ENCODE measurements at places on chromosomes 11 and 22.

- DNase-seq, result no peak
Observed at GRCh38 chr11:107131756-107132155, 113.5 kb upstream of the GUCY1A2 start.

GRCh38 chr11:128497061-128497775, 90.1 kb downstream of the ETS1 start:
- DNase-seq, result peak; percentile 93

GRCh38 chr11:76237914-76238313, 31.6 kb upstream of the WNT11 start:
- peak; percentile 17 for DNase-seq

- no peak for DNase-seq
Observed at GRCh38 chr22:46352276-46352675, 16.8 kb downstream of the TRMU start.

DNA sequence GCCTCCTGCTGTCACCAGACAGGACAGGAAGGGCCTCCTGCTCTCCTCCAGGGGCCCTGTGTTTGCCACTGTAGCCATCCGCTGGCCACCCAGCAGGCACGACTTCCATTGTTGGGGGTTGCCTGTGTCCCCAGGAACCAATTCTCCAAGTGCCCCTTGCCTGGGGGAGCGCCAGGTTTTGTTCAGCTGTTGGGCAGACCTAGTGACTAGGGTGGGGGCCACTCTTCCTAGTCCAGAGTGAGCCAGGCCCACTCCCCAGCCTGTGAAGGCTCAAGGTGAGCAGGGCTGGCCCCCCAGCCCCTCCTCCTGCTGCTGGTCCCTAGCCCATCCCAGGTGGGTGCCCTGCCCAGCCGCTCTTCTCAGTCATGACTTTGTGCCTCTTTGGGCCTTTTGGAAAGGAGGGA, 30.9 kb downstream of the OSBPL5 start:
- DNase-seq, result no peak

- no peak for DNase-seq
Observed at GRCh38 chr22:47086596-47087248, 324.3 kb downstream of the TBC1D22A start.

- DNase-seq, result peak; percentile 66
Observed at GRCh38 chr22:24768537-24769374, 5.8 kb downstream of the PIWIL3 start.

DNA sequence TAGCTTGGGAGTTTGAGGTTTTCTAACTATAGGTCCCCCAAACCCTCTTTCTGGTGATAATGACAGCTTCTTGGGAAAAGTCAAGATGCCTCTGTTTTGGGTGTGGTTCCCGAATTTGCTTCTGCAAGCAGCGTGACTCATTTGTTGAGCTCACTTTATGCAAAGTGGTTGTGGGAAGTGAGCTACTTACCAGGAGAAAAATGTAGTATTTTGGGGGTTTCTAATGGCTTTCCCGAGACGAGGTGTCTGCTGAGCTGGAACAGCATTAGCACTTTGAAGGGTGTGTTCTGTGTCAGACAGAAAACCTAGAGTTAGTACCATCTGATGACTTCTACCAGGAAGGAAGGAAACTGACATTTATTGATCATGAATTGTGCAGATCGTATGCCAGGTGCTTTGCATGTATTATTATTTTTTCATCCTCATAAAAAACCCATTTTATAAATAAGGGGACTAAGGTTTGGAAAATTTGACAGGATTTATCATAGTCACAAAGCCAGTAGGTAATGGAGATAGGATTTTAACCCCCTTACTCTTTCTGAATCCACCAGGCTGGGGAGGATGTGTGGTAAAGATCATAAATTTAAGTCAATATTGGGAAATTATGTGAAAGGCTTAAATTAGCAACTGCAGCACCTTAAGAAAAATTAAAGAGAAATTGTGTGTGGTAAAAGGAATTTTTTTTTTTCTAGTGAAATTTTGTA, 108.8 kb upstream of the CD44 start:
- DNase-seq, result no peak

DNA sequence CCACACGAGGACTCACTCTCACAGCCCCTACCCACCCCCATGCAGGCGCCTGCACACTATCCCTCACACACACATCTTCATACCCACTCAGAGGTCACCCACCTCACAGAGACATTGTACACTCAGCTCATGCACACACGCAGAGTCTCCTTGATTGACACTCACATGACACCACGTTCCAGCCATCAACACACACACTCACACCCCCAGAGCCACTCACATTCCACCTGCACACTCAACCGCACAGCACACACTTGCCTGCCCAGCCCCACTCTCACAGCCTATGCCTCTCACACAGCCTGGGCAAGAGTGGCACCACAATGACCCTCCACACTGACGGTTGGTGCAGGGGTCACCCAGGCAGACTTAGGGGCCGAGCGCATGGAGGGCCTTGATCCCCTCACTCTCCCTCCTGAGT, 2.2 kb downstream of the SPI1 start:
- no peak for DNase-seq
